CD14-positive monocyte (primary cell): ENCODE measurements at places on chromosomes 2 and 18. TPM values are rescaled to one million over a fixed set of nuclear protein-coding genes. Genes with fewer than 3 reads are reported as not detected.

GRCh38 chr2:95296880-95297487, at the start of gene KCNIP3:
Gene KCNIP3, plus strand, starts transcription at chr2:95297347. Its CDS starts 92 bp downstream, at chr2:95297439.
- no peaks in the 10 kb centered on the region for H3K27me3 ChIP-seq
- DNase-seq: no peak
- no peak within 1 kb of the TSS for H3K4me3 ChIP-seq
- H3K36me3 ChIP-seq: no peaks in the 10 kb centered on the region
- H3K4me1 ChIP-seq: no peaks in the 10 kb centered on the region

The CHST9 gene
- not detected for polyA plus RNA-seq

The NMUR1 gene
- not detected for polyA plus RNA-seq

DNA sequence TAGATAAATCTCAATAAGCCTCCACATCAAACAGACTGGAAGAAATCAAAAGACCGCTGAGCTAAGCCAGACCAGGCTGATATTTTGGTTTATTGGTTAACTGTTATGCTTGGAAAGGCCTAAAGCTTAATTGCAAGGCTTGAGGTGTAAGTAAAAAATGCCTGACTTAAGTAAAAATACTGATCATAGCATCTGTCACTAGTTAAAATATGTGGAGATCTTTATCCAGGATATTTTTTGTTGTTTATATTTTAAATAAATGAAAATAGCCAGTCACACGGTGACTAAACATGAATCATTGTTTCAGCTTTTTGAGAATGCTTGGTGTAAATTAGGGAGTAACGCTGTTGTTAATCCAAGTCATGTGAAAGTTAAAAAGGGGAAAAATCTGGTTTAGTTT, 127.9 kb downstream of the THADA start:
- H3K36me3 ChIP-seq: no peaks in the 10 kb centered on the region
- DNase-seq: no peak
- H3K27me3 ChIP-seq: no peaks in the 10 kb centered on the region
- H3K4me3 ChIP-seq: no peak overlapping the region

DNA sequence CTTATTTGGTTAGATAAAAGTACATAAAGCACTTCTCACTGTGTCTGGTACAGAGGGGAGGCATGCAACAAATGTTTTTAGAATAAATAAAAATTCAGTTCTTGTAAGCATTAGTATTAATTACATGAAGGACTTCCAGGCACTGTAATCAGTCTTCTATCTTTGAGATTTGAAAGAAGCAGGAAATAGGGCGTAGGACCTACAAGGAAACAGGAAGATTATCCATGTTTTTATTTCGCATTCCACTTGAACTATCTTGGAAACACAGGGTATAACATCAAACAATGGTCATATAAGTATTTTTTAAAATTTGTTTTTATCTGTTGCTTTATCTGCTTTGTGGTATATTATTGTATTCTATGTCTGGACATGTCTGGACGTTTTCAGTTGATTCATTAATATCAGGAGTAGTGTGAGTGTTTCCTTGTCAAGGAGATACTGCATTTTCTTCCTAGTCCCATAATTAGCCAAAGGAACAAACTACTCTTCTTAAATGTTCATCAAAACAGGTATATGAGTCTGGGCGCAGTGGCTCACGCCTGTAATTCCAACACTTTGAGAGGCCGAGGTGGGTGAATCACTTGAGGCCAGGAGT, 32.5 kb downstream of the BMPR2 start:
- no peak overlapping the region for H3K27ac ChIP-seq
- H3K4me1 ChIP-seq: peaks cover 6% of the 10 kb centered on the region
- H3K36me3 ChIP-seq: no peaks in the 10 kb centered on the region

The DUSP19 gene
- polyA plus RNA-seq: 0.25 TPM
